Activated T-helper 2 cell treated with anti-CD3 and anti-CD28 coated beads, Interferon-gamma antibody, Interleukin-2, Interleukin-4, amounts not matched to agents 10 μg/mL and 5 μg/mL and 100 μg/mL, durations not matched to agents 14 hours and 24 hours and 36 hours (primary cell): ENCODE measurements at places on chromosomes 2 and 18. TPM values are rescaled to one million over a fixed set of nuclear protein-coding genes. Genes with fewer than 3 reads are reported as not detected.

Gene CLK1
- 114 and 122 TPM in 2 replicates for total RNA-seq

- no peaks in the 10 kb centered on the region for H3K27me3 ChIP-seq
- peaks cover 3% of the 10 kb centered on the region for H3K36me3 ChIP-seq
- no peak overlapping the region for H3K4me3 ChIP-seq
- no peak for DNase-seq
Measured at GRCh38 chr2:190551928-190552327, 17.4 kb upstream of the NEMP2 start.

Gene HOXD11
- not detected in 2 replicates for total RNA-seq

Gene FBXO15
- 0.91 and 1.1 TPM in 2 replicates for total RNA-seq

- H3K27ac ChIP-seq, result no peak overlapping the region
- H3K27me3 ChIP-seq, result no peaks in the 10 kb centered on the region
- H3K4me3 ChIP-seq, result no peak overlapping the region
- H3K4me1 ChIP-seq, result no peaks in the 10 kb centered on the region
- no peak for DNase-seq
- no peaks in the 10 kb centered on the region for H3K36me3 ChIP-seq
Measured at GRCh38 chr2:125745514-125745913, 910.4 kb upstream of the GYPC start.

DNA sequence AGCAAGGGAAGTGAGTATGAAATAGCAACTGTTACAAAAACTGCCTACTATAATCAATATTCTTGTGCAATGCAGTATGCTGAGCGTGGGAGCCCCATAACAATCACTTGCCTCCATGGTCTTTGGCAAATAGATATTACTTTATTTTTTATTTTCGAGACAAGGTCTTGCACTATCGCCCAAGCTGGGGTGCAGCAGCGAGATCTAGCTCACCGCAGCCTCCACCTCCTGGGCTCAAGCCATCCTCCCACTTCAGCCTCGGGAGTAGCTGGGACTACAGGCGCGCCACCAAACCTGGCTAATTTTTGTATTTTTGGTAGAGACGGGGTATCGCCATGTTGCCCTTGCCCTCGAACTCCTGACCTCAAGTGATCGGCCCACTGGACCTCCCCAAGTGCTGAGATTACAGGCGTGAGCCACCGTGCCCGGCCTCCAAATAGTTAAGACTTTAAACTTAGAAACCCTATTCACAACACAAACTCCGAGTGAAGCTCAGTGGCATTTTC lies 1.2 kb upstream of the CCNT2 start:
- H3K36me3 ChIP-seq, result peaks cover 20% of the 10 kb centered on the region
- DNase-seq, result no peak
- H3K4me3 ChIP-seq, result peak overlapping the region; percentile 99
- H3K27me3 ChIP-seq, result peaks cover 6% of the 10 kb centered on the region

Gene TEX44
- total RNA-seq, result not detected in 2 replicates

Gene CMPK2
- total RNA-seq, result 2.8 and 2.9 TPM in 2 replicates

GRCh38 chr2:14560716-14561115 lies 71.8 kb upstream of the LRATD1 start:
- no peak for DNase-seq
- no peaks in the 10 kb centered on the region for H3K27me3 ChIP-seq
- H3K4me1 ChIP-seq, result no peaks in the 10 kb centered on the region
- no peak overlapping the region for H3K27ac ChIP-seq
